ENCODE measurements at places on chromosomes 1 and 21.

- DNase-seq: peak; percentile 98
Observed at GRCh38 chr1:214551436-214552173, at the start of gene PTPN14. PTPN14 (minus strand) TSS chr1:214551602; CDS start chr1:214464803, 86,799 bp downstream.

GRCh38 chr1:171663036-171663853 is 10.8 kb upstream of the MYOC start:
- no peak for DNase-seq

DNA sequence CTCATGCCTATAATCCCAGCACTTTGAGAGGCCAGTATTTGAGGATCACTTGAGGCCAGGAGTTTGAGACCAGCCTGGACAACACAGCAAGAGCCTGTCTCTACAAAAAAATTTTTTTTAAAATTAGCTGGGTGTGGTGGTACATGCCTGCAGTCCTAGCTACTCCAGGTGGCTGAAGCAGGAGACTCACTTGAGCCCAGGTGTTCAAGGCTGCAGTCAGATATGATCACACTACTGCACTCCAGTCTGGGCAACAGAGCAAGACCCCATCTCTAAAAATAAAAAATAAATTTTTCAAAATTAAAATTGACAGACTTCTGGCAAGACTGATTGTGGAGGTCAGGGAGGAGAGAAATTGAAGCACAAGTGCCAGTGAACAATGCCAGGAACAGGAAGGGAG is 60.8 kb downstream of the ST3GAL3 start:
- no peak for DNase-seq

DNA sequence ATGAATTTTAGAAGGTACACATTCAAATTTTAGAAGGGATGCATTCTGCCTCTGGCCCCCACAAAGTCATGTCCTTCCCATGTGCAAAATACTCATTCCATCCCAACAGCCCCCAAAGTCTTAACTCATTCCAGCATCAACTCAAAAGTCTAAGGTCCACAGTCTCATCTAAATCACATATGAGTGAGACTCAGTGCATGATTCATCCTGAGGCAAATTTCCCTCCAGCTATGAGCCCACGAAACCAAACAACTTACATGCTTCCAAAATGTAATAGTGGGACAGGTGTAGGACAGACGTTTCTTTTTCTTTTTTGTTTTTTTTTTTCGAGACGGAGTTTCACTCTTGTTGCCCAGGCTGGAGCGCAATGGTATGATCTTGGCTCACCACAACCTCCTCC is 12.5 kb upstream of the WNT2B start:
- no peak for DNase-seq

GRCh38 chr1:216448011-216448510 is 24.8 kb upstream of the USH2A start:
- DNase-seq: peak; percentile 36

DNA sequence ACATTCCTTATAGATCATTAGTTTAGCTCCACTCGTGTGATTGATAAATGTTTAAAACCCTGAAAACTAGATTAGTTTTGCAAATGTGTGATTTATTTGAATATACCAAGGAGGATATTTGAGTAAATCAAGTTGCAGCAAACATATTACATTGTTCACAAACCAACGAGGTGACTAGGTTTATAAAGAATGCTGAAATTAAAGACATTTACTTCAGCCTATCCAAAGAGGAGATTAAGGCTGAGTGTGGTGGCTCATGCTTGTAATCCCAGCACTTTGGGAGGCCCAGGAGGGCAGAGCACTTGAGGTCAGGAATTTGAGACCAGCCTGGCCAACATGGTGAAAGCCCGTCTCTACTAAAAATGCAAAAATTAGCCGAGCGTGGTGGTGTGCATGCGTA is 34.1 kb downstream of the VTCN1 start:
- no peak for DNase-seq

GRCh38 chr1:207073906-207074820 is 14.5 kb upstream of the C4BPB start:
- DNase-seq: no peak

GRCh38 chr1:231385416-231385748 is 36.7 kb downstream of the EGLN1 start:
- DNase-seq: no peak

DNA sequence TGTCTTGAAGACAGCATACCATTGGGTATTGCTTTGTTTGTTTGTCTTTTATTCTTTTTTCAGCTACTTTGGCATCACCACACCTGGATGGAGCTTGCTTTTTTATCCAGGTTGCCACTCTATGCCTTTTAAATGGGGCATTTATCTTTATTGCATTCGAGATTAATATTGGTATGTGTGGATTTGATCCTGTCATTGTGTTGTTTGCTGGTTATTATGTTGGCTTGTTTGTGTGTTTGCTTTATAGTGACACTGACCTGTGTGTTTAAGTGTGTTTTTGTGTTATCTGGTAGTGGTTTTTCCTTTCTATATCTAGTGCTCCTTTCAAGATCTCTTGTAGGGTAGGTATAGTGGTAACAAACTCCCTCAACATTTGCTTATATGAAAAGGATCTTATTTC is 24.9 kb upstream of the KCNH1 start:
- DNase-seq: no peak

DNA sequence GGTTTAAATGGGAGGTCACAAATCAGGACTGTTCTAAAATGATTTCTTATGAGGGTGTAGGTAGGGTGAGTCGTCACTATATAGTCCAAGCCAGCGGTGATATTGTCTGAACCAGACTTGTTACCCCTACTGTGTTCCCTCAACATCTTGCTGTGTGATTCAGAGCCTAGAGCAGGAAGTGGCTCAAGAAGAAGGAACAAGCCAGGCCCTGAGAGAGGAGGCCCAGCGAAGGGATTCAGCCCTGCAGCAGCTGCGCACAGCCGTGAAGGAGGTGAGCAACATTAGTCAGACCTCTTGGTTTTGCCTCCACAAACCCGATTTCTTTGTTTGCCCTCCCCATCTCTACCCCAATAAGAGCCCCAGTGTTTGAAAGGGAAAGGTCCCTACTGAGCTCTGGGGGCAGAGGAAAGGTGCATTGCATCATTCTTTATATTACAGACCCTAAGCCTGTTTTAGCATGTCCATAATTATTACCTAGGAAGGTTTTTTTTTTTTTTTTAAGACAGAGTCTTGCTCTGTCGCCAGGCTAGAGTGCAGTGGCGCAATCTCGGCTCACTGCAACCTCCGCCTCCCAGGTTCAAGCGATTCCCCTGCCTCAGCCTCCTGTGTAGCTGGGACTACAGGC is 5.0 kb upstream of the SH3BGRL3 start:
- DNase-seq: no peak

DNA sequence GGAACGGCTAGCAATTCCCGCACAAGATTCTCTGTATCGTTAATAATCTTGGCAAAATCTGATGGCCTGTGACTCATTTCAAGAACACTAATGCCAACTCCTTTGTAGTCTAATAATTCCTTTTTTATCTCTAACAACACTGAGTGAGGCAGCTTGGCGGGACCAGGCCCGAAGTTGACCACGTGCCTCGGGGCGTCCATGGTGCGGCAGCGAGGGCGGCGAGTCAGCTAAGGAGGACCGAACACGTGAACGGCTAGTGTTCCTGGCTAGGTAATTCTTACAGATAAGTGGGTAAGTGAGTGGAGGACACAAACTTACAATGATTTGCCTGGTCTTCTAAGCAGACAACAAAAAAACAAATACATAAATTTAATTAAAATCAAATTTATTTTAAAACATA is 49.3 kb upstream of the ADGRL4 start:
- DNase-seq: no peak

- no peak for DNase-seq
Observed at GRCh38 chr1:75985827-75986226, 53.6 kb upstream of the ASB17 start.

DNA sequence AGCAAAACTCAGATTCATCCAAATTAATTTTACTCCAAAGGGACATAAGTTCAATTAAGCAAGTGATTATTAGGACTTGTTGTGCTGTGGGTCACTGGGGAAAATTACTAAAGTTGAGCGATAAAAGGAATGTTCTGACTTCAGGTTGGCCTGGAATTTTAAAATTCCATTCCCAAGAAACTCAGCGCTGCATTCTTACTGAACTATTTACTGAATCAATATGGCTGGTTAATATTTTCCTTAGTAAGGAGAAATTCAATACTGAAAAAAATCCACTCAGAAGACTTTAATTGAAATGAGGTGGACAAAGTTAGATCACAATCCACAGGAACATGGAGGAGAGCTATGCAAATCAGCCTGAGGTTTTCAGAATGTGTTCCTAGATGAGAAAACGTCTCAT is 578.9 kb upstream of the NR5A2 start:
- DNase-seq: no peak

GRCh38 chr21:40846587-40847411 is at the start of gene DSCAM:
DSCAM (minus strand) TSS chr21:40847158; CDS start chr21:40846661, 497 bp downstream.
- DNase-seq: no peak

Measured in fibroblast of skin of back (primary cell).